ENCODE measurements at places on chromosomes 1 and 21. TPM values are rescaled to one million over a fixed set of nuclear protein-coding genes. Genes with fewer than 3 reads are reported as not detected.

LCE1B gene
- not detected for total RNA-seq

FAM110D gene
- 2.1 TPM for total RNA-seq

SLC5A3 gene
- total RNA-seq, result 19.9 TPM

LIPI gene
- total RNA-seq, result not detected

MYBPH gene
- not detected for total RNA-seq

Measured in epithelial cell of umbilical artery (primary cell).